Activated T-helper 9 cell treated with anti-CD3 and anti-CD28 coated beads, Interleukin-2, amount 50 U/mL, for 16 hours (primary cell): ENCODE measurements at places on chromosomes 16 and 17.

DNA sequence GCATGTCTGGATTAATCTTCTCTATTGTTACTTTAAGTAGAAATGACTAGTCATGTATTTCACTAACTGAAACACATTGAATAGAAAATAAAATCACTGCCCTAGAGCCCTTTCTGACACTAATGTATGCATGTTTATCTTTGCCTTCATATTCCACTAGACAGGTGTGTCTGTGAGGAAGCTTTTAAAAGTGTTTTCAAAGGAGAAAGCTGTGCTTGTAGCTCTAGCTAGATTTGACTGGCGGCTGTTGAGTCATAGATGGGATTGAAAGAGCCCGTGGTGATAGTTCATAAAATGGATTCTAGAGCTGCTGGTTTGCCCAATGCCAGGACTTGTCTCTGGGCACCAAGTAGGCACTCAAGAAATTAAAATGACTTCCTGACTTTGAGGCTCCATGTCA lies 189.0 kb upstream of the PIRT start:
- DNase-seq: no peak

DNA sequence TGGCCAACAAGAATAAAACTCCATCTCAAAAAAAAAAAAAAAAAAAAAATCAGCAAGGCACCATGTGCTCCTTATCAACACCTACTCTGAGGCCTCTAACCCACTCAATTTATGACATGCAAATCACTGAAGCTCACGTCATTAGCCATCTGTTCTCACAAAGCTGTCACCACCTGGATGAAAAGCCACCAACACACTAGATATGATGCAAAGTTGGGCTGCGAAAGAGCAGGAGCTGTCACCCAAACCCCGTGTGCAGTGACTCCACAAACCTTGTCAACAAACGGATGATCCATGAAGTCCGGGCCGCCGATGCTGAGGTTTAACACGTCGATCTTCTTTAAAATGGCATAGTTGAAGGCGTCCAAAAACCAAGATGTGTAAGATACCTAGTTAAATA lies 25.3 kb downstream of the MBTPS1 start:
- DNase-seq: no peak

GRCh38 chr16:16157166-16157565 lies 66.1 kb downstream of the ABCC6 start:
- no peak for DNase-seq

DNA sequence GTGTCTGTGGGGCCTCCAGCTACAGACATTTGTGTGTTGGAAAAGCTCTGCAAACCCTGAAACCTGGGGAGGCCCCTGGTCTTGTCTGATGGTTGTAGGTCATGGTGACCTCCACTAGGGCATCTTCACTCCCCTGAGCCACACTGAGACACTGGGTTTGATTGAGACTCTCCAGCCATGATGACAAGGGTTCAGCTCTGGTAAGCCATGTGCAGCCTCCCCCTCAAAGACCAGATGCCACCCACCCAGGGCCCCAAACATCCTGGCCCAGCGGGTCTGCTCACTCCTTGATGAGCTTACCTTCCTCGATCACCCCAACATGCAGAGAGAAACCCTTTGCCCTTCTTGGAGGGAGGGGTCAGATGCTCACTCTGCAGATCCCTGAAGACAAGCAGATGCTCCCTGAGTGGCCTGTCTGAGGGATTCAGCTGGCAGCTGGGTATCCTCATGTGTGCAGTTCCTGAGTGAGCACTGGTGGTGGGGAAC lies 101.6 kb downstream of the METRNL start:
- no peak for DNase-seq

DNA sequence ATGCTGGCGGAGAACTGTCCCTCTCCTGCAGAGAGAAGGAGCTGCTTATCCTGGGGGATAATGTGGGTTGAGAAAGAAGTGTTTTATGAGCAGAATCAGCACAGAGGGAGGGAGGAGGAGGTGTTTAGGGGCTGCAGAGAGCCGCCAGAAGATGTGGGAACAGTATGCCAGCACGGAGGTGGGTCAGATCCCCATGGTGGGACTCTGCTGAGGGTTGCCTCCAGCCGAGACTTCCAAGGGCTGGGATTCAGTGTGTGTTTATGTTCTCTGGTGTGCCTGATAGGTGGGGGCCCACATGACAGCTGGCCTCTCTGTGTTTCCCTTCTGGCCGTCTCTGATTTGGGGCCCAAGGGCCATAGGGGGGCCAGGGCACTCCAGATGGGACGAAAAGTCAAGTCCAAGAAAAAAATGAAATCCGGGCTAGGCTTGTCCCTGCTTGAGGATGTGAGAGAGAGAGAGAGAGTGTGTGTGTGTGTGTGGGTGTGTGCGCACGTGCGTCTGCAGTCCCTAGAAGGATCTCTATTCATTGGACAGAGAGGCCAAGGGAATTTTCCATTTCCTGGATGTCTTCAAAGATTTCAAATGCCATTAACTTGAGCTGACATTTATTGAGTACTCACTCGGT lies 21.6 kb downstream of the PRKCB start:
- no peak for DNase-seq

GRCh38 chr17:16288860-16289571 lies 64.3 kb downstream of the CENPV start:
- DNase-seq: no peak

DNA sequence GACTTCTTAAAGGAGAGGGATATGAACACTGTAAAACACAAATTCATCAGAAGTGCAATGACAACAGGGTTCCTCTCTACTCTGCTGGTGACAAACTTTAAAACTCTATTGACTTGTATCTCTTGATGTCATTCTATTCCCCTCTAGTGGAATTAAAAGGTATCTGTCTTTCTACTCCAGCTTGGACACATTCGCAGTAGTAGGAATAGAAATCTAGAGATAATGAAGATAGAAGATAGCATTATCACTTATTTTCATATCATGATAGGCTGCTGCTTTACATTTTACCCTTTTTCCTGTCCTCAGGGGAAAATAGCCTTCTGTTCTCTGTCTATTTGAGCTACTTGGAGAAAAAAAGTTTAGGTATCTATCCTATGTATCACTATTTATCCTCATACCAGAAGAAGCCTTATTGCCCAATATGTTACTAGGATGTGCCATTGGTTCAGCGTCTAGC lies 209.6 kb upstream of the CACNG5 start:
- DNase-seq: no peak

DNA sequence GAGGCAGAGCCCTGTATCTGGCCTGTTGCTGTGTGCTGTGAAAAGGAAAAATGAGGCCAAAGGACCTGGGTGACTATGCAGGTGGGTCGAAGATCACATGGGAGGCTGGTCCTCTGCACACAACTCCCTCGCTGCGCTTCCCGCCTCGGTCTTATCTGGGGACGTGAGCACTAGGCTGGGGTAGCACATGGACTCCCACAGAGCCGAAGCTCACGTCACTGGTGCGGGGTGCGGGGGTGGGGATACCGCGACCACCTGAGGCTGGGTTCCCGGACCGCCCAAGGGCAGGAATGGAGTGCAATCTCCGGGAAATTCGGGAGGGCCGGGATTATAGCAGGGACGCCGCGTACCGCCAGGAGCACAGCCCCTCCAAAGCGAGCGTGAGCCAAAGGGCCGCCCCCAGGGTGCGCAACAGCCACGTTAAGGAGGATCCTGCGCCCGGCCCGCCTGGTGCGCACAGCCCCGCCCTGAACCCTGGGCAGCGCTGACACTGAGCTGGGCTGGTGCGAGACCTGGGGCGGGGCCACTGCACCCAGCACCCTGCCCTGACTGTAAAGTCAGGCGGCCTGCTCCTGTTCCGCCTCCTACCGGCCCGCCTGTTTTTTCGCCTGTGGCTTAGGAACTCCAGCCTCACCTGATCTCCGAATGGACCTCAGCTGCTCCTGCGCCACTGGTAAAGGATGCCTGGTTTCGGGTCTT lies 4.8 kb downstream of the MT1A start:
- DNase-seq: peak; percentile 67

DNA sequence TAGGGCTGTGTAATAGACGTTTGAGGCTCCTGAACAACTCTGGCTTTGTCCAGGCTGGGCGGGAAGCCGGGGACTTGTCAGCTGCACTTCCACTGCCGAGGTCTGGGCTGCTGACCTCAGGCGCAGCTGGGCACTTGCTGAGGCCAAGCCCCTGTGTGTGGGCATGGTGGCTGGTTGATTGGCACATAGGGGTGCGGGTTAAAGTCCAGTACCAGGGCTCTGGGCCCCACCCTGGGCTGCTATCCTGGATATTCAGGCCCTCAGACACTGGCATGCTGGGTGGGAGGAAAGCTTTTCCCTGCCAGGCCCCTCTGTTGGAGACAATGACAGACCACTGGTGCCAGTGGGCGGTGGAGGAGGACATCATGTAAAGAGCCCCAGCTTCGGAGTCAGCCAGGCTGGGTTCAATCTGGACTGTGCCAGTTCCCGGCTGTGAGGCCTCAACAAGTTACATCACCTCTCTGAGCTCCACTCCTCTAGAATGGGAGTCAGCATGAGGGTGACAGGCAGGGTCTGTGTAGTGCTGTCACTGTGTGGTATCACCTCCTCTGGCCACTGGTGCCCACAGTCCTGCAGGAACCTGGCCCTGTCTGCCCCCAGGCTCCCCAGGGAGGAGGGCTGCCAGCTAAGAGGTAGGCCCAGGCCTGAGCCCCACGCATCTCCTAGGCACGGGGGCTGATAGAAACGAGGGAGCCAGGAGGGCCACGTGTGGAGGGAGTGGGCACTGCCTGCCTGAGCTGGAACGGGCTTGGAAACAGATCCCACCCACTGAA lies 42.5 kb downstream of the PSME3IP1 start:
- DNase-seq: no peak

DNA sequence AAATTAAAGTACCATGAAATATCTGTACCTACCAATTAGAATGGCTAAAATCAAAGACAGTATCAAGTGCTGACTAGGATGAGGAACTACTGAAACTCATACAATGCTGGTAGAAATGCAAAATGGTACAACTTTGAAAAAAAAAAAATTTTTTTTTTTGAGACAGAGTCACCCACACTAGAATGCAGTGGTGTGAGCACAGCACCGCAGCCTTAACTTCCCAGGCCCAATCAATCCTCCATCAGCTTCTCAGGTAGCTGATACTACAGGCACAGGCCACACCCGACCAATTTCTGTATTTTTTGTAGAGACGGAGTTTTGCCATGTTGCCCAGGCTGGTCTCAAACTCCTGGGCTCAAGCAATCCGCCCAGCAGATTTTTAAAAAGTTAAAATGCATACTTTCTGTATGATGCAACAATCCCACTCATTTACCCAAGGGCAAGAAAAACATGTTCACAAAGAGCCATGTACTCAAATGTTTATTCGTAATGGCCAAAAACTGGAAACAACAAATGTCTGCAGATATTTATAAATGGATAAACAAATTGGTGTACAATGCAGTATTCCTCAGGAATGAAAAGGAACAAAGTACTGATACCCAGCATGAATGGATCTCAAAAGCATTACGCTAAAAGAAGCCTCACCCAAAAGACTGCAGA lies 8.7 kb downstream of the SMURF2 start:
- no peak for DNase-seq

- no peak for DNase-seq
Measured at GRCh38 chr16:72995151-72995881, 52.6 kb downstream of the ZFHX3 start.
